Stimulated activated CD4-positive, alpha-beta T cell treated with anti-CD3 and anti-CD28 coated beads, Interleukin-12 subunit alpha, Interleukin-12 subunit beta, amount 100 ng/mL, for 4 hours (primary cell): ENCODE measurements at places on chromosomes 2 and 18.

DNA sequence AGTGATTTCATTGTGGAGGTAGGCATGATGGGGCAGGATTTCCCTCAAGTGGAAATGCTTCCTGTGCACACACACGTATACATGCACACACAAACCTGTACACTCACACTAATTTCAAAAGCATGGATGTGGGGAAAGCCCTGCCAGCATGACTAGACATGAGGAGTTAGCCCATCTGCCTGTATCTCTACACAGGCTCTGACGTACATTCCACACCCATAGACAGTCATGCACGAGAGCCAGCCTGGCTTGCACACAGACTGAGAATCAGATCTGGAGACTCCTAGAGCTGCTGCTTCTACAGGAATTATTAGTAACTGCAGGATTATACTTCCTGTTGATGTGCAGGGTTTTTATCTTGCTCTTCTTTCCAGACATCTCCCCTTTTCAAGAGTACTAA, 27.3 kb upstream of the NFU1 start:
- DNase-seq, result no peak

DNA sequence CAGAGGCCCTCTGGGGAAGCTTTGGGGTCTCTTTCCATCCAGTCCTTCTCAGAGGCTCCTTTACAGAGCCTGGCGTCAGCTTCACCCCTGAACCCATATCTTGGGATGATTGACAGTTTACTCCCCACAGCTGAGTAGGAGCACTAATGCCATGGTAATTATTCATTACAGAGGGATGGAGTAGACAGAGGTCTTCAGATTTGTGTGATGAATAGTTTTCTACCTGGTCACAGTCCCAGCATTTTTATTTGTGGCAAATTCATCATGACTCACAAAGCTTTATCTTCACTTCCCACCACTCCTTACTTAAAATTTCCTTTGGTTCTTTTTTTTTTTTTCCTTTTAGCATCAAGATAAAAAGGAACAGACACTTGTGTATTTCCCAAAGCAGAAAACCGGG, 104.2 kb downstream of the CCDC85A start:
- DNase-seq, result no peak

- no peak for DNase-seq
Measured at GRCh38 chr2:178513876-178514275, 33.6 kb downstream of the PLEKHA3 start.

DNA sequence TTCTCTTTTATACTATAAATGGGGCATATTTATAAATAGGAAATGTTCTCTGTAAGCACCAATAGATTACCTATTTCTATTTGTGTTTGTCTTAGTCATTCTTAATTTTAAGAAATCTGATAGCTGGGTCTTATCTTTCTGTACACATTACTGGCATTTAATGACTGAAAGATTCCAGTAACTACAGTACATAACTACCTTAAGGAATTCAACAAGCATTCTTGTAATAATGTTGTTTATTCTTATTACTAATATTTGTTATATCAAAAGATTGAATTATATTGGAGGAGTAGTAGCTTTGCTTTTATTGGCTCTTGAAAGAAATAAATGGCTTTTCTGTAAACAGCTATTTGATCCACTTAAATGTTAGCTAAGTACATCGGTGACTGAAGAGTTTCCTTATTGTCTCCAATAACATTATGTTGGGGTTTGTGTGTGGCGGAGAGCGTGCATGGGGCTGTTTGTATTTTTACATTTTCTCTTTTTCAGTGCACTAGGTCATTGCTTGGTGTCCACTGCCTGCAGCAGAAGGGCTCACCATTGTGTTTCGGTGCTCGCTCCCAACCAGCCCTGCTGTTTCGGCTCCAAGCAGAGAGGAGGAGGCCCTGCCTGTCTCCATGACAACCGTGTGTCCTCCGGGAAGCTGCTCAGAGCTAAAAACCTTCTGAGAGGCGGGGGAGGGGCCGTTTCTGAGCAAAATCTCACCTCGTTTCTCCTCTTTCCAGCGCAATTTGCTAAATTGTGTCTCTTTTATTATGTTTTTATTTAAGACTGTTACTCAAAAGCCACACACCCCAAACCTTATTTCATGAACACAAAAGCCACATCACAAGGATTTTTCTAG, 112.5 kb upstream of the SLC38A11 start:
- DNase-seq, result no peak

GRCh38 chr18:54125429-54125828, 99.0 kb downstream of the MBD2 start:
- DNase-seq, result no peak

- no peak for DNase-seq
Measured at GRCh38 chr2:41828052-41828643, 219.7 kb upstream of the PKDCC start.

DNA sequence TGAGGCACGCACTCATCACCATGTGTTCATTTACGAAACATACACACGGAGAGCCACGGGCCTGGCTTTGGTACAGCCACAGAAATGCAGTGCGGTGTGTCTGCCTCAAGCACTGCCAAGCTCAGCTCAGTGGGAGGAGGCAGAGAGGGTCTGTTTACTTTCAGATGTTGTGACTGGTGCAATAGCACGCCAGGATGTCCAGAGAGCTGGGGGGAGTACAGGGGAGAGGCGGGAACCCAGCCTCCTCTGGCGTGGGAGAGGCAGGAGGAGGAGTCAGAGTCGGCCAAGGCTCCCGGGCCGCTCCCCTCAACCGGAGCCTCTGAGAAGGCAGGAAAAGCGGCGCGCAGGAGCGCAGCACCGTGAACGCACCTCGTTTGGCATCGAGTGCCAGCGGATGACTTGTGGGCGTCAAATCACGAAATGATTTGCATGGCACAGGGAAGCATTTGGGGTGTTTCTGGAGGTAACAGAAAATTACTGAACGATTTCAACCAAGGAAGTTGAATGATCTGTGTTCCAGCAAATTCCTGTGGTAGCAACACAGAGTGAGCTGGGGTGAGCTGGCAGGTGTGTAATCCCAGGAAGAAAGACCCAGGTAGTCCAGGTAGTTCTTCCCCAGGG, 143.0 kb downstream of the ZNF516 start:
- DNase-seq, result no peak

DNA sequence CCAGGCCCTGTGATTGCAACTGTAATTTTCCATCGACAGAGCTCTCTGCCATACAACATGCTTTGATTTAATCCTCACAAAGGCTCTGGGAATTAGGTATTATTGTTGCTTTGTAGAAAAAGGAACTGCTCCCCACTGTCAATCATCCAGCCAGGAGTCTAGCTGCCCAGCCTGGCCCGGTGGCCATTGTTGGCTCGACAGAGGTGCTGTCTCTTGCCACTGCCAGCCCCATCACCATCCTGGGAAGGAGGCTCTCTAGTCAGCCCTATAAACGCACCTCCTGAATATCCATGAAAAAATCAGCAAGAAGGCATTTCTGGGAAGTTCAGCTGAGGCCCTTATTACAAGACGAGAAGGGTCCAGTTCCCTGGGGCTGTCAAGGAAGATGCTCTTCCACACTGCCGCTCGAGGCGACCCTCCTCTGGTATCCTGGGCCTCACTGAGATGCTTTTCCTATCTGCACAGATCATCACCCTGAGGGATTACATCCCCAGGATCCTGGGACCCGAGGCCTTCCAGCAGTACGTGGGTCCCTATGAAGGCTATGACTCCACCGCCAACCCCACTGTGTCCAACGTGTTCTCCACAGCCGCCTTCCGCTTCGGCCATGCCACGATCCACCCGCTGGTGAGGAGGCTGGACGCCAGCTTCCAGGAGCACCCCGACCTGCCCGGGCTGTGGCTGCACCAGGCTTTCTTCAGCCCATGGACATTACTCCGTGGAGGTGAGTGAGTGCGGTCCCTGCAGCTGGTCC, 71.0 kb downstream of the TPO start:
- no peak for DNase-seq

GRCh38 chr2:101803945-101804696, 106.6 kb downstream of the MAP4K4 start:
- DNase-seq, result no peak
